ENCODE measurements at places on chromosomes 2 and 18.

DNA sequence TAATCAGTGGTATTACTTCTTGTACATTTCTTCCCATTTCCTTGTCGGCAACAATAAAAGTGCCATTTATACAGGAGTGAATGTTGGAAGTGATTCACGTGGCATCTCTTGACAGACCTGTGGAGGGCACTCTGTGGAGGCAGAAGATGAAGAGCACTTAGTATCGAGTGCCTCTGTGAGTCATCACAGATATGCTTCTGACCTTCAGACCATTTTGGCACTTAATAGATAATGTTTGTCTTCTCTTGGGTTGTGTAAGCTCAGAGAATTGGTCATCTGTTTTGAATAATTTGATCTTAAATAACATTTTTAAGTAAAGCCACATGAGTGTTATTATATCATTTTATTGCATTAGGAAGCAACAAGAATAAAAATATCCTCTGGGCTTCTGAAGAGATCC lies 305.5 kb downstream of the PTPRM start:
- H3K36me3 ChIP-seq = no peaks in the 10 kb centered on the region
- H3K27ac ChIP-seq = peak overlapping the region; percentile 85
- no peak overlapping the region for H3K4me3 ChIP-seq
- H3K27me3 ChIP-seq = no peaks in the 10 kb centered on the region
- H3K4me1 ChIP-seq = peaks cover 40% of the 10 kb centered on the region

- no peaks in the 10 kb centered on the region for H3K4me1 ChIP-seq
- no peaks in the 10 kb centered on the region for H3K36me3 ChIP-seq
- H3K27me3 ChIP-seq = no peaks in the 10 kb centered on the region
- H3K27ac ChIP-seq = no peak overlapping the region
- H3K4me3 ChIP-seq = no peak overlapping the region
Measured at GRCh38 chr2:133952420-133952819, 301.5 kb upstream of the MGAT5 start.

GRCh38 chr2:120675460-120676130 lies 60.1 kb upstream of the GLI2 start:
- H3K27ac ChIP-seq = no peak overlapping the region
- H3K36me3 ChIP-seq = no peaks in the 10 kb centered on the region
- peak; percentile 42 for DNase-seq
- H3K4me3 ChIP-seq = no peak overlapping the region

GRCh38 chr18:57352271-57352701 lies at the start of gene ST8SIA3:
Gene ST8SIA3 (plus strand): TSS chr18:57352557. CDS start chr18:57352847, 290 bp downstream.
- H3K27ac ChIP-seq = no peak within 1 kb of the TSS
- H3K27me3 ChIP-seq = peaks cover 37% of the 10 kb centered on the region
- no peak for DNase-seq
- no peaks in the 10 kb centered on the region for H3K4me1 ChIP-seq
- no peak within 1 kb of the TSS for H3K4me3 ChIP-seq

- H3K4me3 ChIP-seq = no peak overlapping the region
- no peaks in the 10 kb centered on the region for H3K36me3 ChIP-seq
- H3K27me3 ChIP-seq = no peaks in the 10 kb centered on the region
- DNase-seq = no peak
Measured at GRCh38 chr2:163259489-163259888, 420.9 kb upstream of the KCNH7 start.

DNA sequence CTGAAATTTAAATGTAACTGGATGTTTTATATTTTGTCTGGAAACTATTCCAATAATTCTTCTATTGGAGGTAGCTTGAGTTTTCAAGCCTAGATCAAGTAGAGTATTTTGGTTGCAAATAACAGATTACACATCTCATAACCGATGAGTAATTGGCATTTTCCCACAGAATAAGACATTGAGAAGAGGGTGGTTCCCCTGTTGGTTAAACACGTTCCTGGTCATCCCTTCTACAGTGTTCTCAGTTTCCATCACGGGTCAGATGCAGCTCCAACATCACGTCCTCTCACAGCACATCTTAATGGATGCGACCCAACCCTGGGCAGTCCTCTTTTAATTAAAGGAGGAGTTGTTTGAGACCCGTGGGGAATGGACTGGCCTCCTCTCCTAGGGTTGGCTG lies 149.0 kb upstream of the ZNF516 start:
- DNase-seq = no peak
- H3K4me3 ChIP-seq = no peak overlapping the region
- H3K27me3 ChIP-seq = no peaks in the 10 kb centered on the region
- no peaks in the 10 kb centered on the region for H3K36me3 ChIP-seq

DNA sequence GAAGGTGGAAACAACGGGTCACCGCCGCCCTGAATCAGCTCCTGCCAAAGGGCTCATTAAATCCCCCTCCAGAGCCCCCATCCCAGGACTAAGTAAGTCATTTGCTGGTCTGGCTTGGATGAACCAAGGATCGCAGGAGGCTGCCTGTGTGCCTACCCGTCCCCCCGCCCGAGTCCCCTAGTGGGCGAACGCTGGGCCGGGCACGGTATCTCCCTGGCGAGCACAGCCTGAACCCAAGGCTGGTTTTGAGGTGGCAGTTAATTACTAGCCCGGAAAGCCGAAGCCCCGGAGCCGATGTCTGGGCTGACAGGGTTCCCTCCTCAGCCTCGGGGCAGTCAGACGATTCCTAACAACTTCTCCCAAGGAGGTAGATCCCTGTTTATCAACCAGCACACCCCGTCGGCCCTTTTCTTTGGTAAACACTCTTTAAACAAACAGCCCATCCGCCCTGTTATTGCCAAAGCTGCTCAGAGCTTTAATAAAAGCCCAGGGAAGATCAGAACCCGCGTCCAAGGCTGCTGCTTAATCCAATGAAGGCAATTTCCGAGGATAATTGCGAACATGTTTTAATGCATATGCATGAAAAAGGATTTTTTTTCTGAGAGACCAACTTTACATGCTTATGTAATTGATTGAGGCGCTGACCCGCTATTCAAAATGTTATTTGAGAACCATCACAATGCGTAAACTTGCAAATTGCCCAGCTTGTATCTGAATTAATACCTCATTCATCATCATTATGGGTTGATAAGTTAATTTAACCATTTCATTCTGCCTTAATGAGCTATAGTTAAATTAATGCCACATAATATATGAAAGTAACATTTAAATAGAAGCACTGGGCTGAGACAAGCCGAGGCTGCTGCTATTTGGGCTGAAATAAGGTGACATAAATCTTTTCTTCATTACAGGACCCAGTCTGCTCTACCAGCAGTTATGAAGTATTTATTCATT lies 10.5 kb downstream of the EVX2 start:
- H3K36me3 ChIP-seq = no peaks in the 10 kb centered on the region
- no peak overlapping the region for H3K4me3 ChIP-seq
- no peak overlapping the region for H3K27ac ChIP-seq
- H3K27me3 ChIP-seq = peaks cover 100% of the 10 kb centered on the region

GRCh38 chr18:35095983-35096676 lies 54.9 kb downstream of the MAPRE2 start:
- no peak for DNase-seq
- no peaks in the 10 kb centered on the region for H3K36me3 ChIP-seq
- no peaks in the 10 kb centered on the region for H3K27me3 ChIP-seq
- peaks cover 5% of the 10 kb centered on the region for H3K4me1 ChIP-seq

- H3K4me1 ChIP-seq = no peaks in the 10 kb centered on the region
- no peak overlapping the region for H3K27ac ChIP-seq
- H3K27me3 ChIP-seq = no peaks in the 10 kb centered on the region
- DNase-seq = no peak
- H3K4me3 ChIP-seq = no peak overlapping the region
Measured at GRCh38 chr2:137220438-137220993, 455.2 kb downstream of the THSD7B start.

GRCh38 chr2:144430722-144431391 lies 89.1 kb downstream of the ZEB2 start:
- H3K4me3 ChIP-seq = peak overlapping the region; percentile 32
- no peak for DNase-seq
- H3K27ac ChIP-seq = peak overlapping the region; percentile 67
- peaks cover 23% of the 10 kb centered on the region for H3K4me1 ChIP-seq

- no peak overlapping the region for H3K27ac ChIP-seq
- no peak for DNase-seq
- peaks cover 10% of the 10 kb centered on the region for H3K4me1 ChIP-seq
- no peaks in the 10 kb centered on the region for H3K36me3 ChIP-seq
- no peak overlapping the region for H3K4me3 ChIP-seq
Measured at GRCh38 chr18:33653231-33653630, 75.2 kb downstream of the ASXL3 start.

DNA sequence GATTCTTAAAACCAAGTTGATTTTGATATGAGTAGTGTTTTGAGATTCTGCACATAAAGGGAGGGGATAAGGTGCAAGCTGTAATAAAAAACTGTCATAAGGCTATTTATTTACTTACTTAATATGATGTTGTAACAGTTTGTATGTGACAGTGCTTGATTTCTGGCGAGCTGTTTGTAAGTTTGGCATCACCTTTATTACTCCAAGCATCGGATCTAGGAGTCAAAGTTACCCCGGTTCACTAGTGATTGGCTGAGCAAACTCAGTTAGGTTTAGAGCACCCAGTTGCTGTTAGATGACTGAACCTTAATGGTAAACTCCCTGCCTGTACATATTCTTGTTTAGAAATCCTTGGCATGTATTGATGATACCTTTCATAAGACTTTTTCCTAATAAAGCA lies 16.1 kb downstream of the ZCCHC2 start:
- H3K27me3 ChIP-seq = no peaks in the 10 kb centered on the region
- no peak for DNase-seq
- H3K4me1 ChIP-seq = peaks cover 34% of the 10 kb centered on the region

GRCh38 chr18:80247393-80247841 lies at the start of gene PARD6G:
Gene PARD6G (minus strand): TSS chr18:80247514. CDS start chr18:80247348, 166 bp downstream.
- no peaks in the 10 kb centered on the region for H3K4me1 ChIP-seq
- no peaks in the 10 kb centered on the region for H3K27me3 ChIP-seq
- DNase-seq = peak; percentile 51
- H3K27ac ChIP-seq = peak within 1 kb of the TSS; percentile 25

GRCh38 chr2:181685150-181685688 lies 4.9 kb upstream of the NEUROD1 start:
- no peak overlapping the region for H3K4me3 ChIP-seq
- no peaks in the 10 kb centered on the region for H3K36me3 ChIP-seq
- no peak overlapping the region for H3K27ac ChIP-seq
- DNase-seq = no peak
- H3K4me1 ChIP-seq = no peaks in the 10 kb centered on the region

DNA sequence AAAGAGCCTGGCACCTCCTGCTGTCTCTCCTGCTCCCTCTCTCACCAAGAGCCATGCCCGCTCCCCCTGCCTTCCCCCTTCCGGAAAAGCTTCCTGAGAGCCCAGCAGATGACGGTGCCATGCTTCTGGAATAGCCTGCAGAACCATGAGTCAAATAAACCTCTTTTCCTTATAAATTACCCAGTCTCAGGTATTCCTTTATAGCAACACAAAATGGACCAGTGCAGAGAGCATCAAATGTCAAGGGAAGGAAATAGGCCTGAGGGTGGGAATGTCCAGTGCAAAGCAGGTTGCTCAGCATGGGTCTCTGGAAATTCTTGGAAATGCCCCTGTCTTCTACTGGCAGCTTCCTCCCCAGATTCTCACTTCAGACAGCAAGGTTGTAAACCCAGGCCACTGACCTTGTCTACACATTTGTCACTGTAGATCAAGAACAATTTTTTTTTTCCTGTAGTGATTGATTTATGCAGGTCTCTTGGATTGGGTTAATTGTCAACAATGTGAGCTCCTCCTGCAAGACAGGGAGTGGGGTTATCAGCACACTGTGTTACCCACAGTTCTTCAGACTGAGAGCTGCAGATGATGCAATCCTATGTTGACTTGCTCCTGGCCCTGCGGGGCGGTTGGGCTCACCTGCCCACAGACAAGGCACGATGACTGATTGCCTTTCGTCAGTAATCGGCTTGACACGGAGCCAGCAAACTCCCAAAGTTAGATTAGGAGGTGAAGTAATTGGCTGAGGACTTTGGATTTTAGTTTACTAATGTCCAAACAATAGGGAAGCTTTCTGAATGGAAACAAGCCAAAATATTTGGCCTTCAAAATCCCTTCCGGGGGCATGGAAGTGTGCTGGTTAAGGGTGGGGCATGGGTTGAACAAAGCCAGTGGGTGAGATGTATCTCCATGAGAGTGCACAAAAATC lies 5.4 kb upstream of the BOD1L2 start:
- H3K4me1 ChIP-seq = no peaks in the 10 kb centered on the region
- no peaks in the 10 kb centered on the region for H3K27me3 ChIP-seq
- H3K36me3 ChIP-seq = no peaks in the 10 kb centered on the region
- DNase-seq = no peak
- no peak overlapping the region for H3K27ac ChIP-seq

- H3K4me3 ChIP-seq = no peak overlapping the region
- no peaks in the 10 kb centered on the region for H3K36me3 ChIP-seq
- H3K27me3 ChIP-seq = no peaks in the 10 kb centered on the region
- no peak for DNase-seq
- H3K27ac ChIP-seq = no peak overlapping the region
Measured at GRCh38 chr2:190904640-190905261, 24.1 kb downstream of the GLS start.

DNA sequence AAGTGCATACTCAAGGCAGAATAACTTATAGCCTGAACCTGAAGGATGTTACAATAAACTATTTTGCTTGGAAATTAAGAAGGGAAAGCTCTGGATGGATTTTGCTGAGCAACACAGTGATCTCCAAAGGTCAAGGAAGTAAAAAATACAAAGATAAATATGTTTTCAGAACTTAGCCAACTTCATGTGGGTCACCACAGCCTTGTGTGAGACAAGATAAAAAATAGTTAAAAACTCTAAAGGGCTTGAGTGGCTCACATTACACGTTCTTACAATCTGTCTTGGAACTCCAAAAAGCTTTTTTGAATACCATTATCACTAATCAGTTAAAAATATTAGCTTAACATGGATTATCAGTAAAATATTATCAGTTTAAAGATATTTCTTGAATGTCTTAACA lies 28.9 kb upstream of the MTX2 start:
- no peak overlapping the region for H3K27ac ChIP-seq
- no peaks in the 10 kb centered on the region for H3K4me1 ChIP-seq
- DNase-seq = no peak
- no peaks in the 10 kb centered on the region for H3K27me3 ChIP-seq
- no peaks in the 10 kb centered on the region for H3K36me3 ChIP-seq

GRCh38 chr2:112646791-112647689 lies 1.3 kb downstream of the SLC20A1 start:
- no peak for DNase-seq
- peaks cover 22% of the 10 kb centered on the region for H3K4me1 ChIP-seq
- H3K36me3 ChIP-seq = peaks cover 35% of the 10 kb centered on the region
- H3K27ac ChIP-seq = peak overlapping the region; percentile 99
- peak overlapping the region; percentile 76 for H3K4me3 ChIP-seq

DNA sequence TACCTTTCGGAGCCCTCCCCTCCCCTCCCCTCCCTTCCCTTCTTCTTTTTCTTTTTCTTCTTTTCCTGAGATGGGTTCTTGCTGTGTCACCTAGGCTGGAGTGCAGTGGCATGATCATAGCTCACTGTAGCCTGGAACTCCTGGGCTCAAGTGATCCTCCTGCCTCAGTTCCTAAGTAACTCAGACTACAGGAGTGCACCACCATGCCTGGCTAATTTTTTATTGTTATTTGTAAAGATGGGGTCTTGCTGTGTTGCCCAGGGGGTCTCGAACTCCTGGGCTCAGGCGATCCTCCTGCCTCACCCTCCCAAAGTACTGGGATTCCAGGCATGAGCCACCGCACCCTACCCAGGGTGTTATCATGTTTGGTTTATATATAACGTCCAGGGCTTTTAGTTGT lies 66.7 kb downstream of the ASB1 start:
- no peaks in the 10 kb centered on the region for H3K36me3 ChIP-seq
- no peak overlapping the region for H3K27ac ChIP-seq
- DNase-seq = no peak
- no peaks in the 10 kb centered on the region for H3K27me3 ChIP-seq
- H3K4me1 ChIP-seq = no peaks in the 10 kb centered on the region

- no peaks in the 10 kb centered on the region for H3K4me1 ChIP-seq
- H3K36me3 ChIP-seq = no peaks in the 10 kb centered on the region
- H3K4me3 ChIP-seq = no peak overlapping the region
- H3K27me3 ChIP-seq = no peaks in the 10 kb centered on the region
Measured at GRCh38 chr2:200212862-200213425, 93.5 kb upstream of the SPATS2L start.

- H3K4me1 ChIP-seq = peaks cover 28% of the 10 kb centered on the region
- H3K27me3 ChIP-seq = no peaks in the 10 kb centered on the region
- peaks cover 13% of the 10 kb centered on the region for H3K36me3 ChIP-seq
Measured at GRCh38 chr2:120108049-120108448, 95.2 kb downstream of the EPB41L5 start.
